Cardiac muscle cell (in vitro differentiated cells and primary cell): ENCODE measurements at places on chromosomes 6 and 20.
A peak's percentile ranks its signal among the peaks of the same experiment; 100 is the strongest.

- DNase-seq: no peak
These were observed 12.4 kb upstream of the CCN6 start for GRCh38 chr6:112041535-112041934.

DNA sequence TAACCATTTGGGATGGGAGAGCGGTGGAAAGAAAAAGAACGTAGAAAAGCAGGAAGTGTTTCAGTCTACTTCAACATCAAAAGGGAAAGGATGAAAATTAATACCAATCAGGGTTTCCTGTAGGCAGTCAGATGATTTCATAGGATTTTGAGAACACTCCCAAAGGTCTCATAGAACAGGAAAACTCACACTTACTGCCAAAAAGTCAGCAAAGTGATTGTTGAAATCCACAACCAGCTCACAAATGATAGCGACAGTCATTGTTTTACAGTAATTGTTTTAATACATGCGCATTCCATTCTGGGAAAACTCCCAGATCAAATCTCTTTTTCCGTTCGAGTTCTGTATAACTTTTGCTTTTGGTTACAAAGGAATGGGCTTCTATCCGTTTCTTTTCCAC, 5.3 kb upstream of the CNKSR3 start:
- DNase-seq: peak; percentile 46

GRCh38 chr20:57773059-57773815, 63.4 kb upstream of the PMEPA1 start:
- no peak for DNase-seq

DNA sequence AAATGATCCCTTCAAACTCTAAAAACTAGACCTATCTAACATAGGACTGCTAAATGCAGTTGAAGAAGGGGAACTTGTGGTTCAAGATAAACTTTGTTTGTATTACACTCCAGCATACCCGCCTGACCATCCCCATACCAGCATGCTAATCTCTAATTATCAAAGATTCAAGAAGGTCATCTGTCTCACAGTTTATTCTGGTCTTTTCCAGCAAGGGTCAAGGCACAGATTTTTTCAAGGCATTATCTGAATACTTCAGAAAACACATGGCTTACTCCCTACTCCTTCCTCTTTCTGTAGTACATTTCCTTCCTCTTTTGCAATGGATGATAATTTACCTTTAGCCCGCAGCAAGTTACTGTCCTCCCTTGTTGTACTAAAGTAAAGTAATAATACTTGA, 174.1 kb downstream of the PKHD1 start:
- DNase-seq: no peak

DNA sequence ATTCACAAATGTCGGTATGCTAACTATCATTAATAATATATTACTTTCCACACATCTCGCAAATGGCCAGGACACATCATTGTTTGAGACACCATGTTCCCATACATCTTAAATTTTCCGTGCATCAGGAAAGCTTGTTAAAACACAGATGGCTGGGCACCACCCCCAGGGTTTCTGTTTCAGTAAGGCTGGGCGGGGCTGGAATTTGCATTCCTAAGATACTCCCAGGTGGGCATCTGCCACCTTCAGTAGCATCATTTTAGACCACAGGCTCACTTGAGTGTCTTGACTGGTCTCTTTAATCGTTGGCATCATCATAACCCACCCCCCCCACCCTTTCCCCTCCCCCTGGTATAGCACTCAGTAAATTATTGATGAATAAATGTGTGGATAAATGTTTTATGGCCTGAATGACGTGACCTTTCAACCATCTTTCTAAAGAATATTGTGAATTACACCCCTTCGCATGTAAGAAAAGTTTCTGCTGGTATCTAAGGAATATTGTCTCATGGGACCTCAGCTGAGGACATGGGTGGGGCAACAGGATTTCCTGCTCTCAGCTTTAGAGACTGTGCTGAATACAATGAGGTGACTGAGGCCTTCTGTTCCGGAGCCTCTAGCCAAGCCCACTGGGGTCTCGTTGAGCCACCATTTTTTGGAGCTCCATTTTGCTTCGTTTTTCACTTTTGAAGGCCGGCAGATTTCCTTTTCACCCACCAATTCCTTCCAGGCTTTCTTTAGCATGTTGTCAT, 124.1 kb upstream of the NEDD9 start:
- DNase-seq: peak; percentile 35

DNA sequence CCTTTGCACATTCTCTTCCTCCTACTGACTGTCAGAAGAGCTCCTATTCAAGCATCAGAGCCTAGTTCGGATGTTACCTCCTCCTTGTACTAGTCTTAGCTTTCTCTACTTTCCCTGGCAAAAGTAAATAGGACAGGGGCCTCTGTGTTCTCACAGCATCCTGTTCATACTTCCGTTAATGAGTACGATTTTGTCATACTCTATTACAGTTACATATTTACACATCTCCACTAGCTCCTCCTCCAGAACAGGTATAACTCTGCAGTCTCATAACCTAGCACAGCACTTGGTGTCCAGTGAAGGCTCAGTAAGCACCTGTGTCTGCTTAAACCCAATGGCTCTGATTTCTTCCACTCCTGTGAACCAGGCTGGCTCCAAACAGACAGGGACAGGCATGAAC, 7.0 kb downstream of the ELMO2 start:
- no peak for DNase-seq

- no peak for DNase-seq
These were observed 5.7 kb downstream of the HBS1L start for GRCh38 chr6:135048915-135049314.

- no peak for DNase-seq
These were observed 31.1 kb downstream of the SERPINB6 start for GRCh38 chr6:2940010-2940850.

- peak; percentile 38 for DNase-seq
These were observed 89.7 kb downstream of the LY86 start for GRCh38 chr6:6678185-6678671.
